ENCODE measurements at places on chromosomes 12 and 14.

DNA sequence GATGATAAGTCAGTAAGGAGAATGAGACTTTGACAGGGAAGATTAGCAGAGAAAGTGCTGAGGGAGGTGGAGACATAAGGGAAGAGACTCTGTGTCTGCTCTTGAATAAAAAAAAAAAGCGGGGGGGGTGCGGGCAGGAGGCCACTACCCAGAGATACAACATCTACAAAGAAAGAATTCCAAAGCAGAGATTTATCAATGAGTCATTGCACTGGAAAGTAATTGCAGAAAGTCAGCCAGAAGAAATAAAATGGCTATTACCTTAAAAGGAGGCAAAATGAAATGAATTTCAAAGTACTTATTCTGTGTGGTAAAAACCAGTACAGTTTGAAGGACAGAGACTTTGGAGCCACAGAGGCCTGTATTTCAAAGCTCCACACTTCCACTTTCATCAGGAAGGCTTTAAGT, 267.1 kb upstream of the PRKD1 start:
- DNase-seq = no peak

GRCh38 chr14:75274050-75274898, 4.4 kb upstream of the FOS start:
- DNase-seq = no peak

- no peak for DNase-seq
These were observed 653.5 kb downstream of the FSCB start for GRCh38 chr14:43853541-43853940.

DNA sequence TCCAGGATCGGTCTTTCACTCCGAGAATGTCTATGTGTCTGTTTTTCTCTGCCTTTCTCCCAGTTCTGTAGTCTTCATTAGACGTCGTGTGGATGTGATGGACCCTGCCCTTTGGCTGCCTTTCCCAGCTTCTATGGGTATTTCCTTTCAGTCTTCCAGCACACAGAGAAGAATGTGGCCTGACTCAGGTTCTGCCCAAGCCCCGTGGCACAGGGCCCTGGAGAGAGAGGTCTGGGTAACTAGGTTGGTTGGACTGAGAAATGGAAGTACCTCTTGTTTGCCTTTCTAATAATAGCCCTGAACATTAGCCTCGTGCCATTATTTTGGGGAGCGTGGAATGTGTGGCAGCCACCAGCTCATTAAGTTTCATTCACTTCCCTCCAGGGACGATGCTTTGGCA, 3.8 kb downstream of the FOXJ2 start:
- no peak for DNase-seq

DNA sequence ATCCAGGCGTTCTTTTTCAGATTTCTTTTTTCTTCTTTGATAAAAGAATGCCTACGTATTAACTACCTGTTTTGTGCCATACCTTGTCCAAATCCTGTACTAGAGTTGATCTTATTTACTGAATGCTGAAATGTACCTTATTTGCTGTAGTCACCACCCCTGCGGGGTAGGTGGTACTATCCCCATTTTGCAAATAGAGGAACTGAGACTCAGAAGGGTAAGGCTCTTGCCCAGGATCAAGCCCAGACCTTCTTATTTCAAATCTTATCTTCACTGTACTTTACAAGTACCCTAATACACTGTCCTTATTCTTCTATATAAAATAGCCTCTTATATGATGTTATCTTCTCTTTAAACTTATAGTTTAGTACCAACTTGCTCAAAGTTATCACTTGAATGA, 206.5 kb downstream of the SLC41A2 start:
- no peak for DNase-seq

DNA sequence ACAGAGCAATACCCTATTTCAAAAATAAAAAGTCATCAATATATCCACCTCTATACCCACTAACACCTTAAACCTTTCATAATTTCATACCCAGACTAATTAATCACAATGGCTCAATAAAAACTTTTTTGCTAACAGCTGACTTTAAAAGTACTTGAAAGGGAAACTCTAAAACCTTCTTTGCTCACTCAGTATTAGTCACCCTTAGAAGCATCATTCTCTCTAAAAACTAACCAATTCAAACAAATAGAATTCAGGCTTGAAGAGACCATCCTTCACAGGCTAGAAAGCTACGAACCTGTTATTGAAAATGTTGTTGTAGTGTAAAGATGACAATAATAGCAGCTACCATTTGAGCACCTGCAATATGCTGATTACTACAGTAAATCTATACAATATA, 37.2 kb downstream of the HECTD1 start:
- no peak for DNase-seq

DNA sequence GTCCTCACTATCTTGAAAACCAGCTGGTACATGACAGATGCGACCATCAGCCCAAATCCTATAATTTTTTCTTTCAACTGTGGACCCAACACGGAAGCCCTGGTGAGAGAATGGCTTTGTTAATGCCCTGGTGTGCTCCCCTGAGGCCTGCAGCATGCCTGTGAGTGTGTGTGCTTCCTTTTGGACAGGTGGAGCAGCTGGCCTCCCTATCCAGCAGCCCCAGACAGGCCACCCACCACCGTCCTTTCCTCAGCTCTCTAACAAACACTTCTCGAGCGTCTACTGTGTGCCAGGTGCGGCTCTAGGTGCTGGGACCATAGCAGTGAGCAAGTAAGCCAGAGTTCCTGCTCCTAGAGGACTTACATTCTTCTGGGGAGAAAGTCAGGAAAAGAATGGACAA, 78.9 kb upstream of the GZMB start:
- no peak for DNase-seq

DNA sequence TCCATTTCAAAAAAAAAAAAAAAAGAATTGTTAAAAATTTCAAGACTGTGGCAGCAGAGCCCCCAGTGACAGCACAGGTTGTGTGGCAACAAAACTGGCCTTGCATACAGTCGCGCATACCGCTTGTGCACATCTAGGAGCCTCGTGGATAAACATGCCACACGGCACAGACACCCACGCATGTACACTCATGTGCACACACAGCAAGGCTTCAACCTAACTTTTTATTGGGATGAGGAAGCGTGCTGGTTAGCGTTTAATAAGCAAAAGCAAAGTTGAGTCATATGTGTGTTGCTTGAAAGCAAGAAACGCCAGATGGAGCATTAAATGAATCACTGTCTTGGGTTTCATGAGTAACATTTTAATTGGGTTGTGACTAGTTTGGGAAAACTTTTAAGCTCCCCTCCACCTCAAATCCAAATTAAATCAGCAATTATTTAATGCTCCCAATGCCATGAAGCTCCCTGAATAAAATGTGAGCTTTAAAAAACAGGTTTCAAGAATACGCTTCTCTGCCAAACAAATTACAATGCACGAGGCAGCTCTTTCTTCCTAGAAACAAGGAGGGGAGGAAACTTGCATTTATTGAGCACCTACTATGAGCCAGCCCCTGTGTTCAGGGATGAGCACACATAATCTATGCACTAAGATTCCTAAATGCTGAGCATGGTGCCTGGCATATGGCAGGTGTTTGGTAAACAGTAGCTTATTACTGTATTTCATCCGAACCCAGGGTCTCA, 35.7 kb upstream of the EML1 start:
- DNase-seq = no peak
